ENCODE measurements at places on chromosomes 7 and 10.

DNA sequence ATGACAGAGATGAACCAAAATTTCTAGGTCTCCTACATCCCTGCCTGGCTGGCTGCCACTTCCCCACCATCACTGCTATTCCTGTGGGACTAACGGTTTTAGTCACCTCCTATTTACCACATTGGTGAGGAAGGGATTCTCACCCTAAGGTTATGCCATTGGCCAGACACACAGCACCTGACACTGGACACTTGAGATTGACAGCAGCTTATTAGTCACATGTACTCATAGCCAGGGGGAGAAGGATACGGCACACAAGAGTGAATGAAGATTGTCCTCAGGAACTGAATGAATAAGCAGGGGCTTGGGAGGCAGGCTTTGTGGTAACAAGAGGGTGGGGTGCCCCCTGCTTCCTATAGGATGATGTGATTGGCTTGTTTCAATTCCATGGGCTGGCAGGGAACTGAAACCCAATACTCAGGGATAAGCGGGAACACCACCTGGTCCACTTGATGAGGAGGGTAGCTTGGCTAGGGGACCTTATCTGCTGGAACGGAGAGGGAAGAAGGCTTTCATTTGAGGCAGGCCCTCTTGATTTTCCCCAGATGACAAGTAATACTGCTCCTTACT, 99.0 kb downstream of the SPAG6 start:
- DNase-seq: no peak

- no peak for DNase-seq
These were observed 137.9 kb downstream of the KLF6 start for GRCh38 chr10:3647074-3647473.

DNA sequence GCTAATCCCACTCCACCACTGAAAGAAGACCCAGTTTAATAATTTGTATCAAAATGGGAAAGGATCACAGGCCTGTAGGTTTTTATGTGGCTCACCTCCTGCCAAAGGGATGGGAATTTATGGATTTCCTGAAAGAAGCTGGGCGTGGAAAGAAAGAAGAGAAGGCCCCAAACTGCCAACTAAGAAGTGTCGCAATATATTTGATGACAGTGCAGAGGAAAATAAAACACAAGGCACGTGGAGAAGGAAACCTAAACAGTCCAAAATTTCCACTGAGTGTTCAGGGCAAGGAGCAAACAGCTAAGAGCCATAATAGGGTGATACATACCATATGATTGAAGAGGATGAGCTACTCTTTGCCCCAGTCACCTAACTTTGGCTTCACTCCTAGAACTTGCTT, 667.2 kb downstream of the GATA3 start:
- no peak for DNase-seq

DNA sequence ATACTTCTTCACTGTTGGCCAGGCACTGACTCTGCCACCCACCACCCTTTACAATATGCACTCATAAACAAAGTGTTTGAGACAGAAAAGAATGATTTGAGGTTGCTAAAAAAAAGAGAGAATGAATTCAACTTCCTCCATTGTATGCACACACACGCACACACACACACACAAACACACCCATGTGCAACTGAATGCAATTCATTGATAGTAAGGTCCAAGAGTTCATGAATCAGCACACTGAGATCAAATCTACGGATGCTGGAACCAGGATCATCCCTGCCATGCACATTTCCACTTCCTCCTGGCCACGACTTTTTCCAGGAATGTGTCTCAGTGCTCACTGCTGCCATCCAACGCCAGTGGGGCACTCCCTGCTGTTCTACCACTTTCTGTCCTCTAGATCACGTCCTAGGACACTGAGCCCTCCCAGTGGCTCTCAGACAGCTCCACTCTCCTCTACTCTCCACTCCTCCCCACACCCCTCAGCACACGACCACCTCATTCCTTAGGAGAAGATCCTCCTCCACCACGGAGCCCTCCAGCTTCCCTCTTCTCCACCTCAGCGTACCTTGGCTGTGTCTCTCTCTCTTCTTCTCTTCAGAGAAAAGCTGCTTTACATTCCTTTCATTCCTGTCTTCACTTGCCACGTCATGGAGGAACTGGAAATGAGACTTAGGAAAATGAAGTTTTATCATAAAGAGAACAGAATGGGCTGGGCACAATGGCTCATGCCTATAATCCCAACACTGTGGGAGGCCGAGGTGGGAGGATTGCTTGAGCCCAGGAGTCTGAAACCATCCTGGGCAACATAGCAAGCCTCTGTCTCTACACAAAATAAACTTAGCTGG, 12.0 kb upstream of the TMEM213 start:
- no peak for DNase-seq

DNA sequence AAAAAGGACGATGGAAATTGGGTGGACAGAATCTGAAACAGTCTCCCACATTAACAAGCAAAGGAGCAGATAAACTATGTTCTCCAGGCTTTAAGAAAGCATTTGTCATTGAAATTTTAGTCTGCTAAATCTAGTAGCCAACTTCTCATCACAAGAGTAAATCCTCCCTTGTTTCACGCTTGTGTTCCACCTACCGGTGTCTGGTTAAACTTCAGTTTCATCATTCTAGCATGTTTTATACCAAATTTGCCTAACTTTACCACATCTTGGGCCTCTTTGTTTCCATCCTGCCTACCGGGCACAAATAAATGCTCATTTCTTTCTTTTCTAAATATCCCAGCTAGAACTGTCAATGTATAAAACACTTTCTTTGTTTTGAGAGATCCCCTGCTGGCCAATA, 5.8 kb downstream of the LIPA start:
- no peak for DNase-seq
